ENCODE measurements at places on chromosomes 4 and X. TPM values are rescaled to one million over a fixed set of nuclear protein-coding genes. Genes with fewer than 3 reads are reported as not detected.
A peak's percentile ranks its signal among the peaks of the same experiment; 100 is the strongest.

DNA sequence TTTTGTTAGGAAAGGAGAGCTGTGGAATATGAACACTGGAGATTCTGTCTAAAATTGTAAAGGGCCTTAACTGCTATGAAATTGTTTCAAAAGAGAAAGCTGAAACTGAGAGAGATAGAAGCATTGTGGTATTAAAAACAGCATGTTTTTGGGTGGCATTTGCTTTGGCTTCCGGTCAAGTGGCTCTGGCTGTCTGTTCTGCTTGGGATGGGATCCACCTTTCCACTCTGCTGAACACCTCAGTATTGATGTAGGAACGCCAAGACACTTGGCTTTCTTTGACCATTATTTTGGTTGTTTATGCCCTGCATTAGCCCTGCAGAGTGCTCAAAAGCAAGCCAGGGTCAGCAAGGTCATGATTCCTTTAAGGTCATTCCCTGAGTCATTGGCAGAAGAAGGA is 199.7 kb downstream of the SLC4A4 start:
- H3K4me3 ChIP-seq: no peak overlapping the region
- no peaks in the 10 kb centered on the region for H3K27me3 ChIP-seq
- no peak for ATAC-seq

GRCh38 chr4:82561786-82562563 is at the start of gene TMEM150C:
Gene TMEM150C, minus strand, starts transcription at chr4:82561988. Its CDS starts 57,331 bp downstream, at chr4:82504657.
- peaks cover 10% of the 10 kb centered on the region for H3K4me1 ChIP-seq
- H3K4me3 ChIP-seq: peak within 1 kb of the TSS; percentile 80
- no peak within 1 kb of the TSS for H3K27ac ChIP-seq

- no peaks in the 10 kb centered on the region for H3K36me3 ChIP-seq
- ATAC-seq: no peak
- peak overlapping the region; percentile 18 for H3K4me3 ChIP-seq
- H3K27me3 ChIP-seq: no peaks in the 10 kb centered on the region
- no peaks in the 10 kb centered on the region for H3K4me1 ChIP-seq
These were observed 66.4 kb upstream of the GPR174 start for GRCh38 chrX:79078114-79078513.

GRCh38 chr4:42488554-42488953 is 91.3 kb downstream of the SHISA3 start:
- no peak overlapping the region for H3K27ac ChIP-seq
- H3K36me3 ChIP-seq: peaks cover 48% of the 10 kb centered on the region
- ATAC-seq: no peak
- peaks cover 10% of the 10 kb centered on the region for H3K4me1 ChIP-seq
- H3K4me3 ChIP-seq: no peak overlapping the region
- no peaks in the 10 kb centered on the region for H3K27me3 ChIP-seq

DNA sequence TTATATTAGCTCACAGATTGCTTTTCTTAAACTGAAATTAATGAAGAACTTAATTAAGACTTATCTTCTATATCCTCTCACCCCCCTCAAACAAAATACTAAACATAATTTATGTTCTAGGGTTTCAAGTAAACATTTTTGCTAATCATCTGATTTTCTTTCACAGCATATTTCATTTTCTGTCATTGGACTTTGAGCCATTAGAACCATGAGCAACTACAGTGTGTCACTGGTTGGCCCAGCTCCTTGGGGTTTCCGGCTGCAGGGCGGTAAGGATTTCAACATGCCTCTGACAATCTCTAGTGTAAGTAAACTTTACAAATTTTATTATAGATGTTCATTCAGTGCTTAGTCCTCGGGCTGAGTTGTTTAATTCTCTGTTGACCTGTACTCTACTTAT is 3.3 kb downstream of the PDLIM5 start:
- H3K27me3 ChIP-seq: no peaks in the 10 kb centered on the region
- H3K36me3 ChIP-seq: peaks cover 16% of the 10 kb centered on the region
- peaks cover 14% of the 10 kb centered on the region for H3K4me1 ChIP-seq
- no peak for ATAC-seq
- H3K4me3 ChIP-seq: no peak overlapping the region

GRCh38 chr4:54677853-54678650 is 20.3 kb downstream of the KIT start:
- no peak for ATAC-seq
- no peaks in the 10 kb centered on the region for H3K4me1 ChIP-seq
- no peaks in the 10 kb centered on the region for H3K36me3 ChIP-seq
- H3K27me3 ChIP-seq: no peaks in the 10 kb centered on the region
- no peak overlapping the region for H3K4me3 ChIP-seq
- H3K27ac ChIP-seq: no peak overlapping the region

DNA sequence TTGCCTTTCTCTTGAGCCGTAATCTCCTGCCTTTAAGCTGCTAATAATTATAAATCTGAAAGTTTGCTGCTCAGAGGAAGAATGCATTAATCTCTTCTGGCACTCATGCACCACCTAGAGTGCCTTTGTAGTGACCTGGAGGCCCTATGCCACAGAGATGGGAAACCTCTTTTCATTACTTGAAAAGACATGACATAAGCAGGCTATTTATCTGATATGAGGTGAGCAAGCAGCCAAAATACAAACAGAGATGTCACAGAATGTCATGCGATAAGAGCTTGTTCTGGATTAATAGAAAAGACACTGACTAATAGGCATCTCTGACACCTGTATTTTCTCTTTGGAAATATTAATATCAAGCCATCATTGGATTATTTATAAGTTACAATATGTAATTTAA is 42.3 kb downstream of the GABRB1 start:
- no peak for ATAC-seq
- no peaks in the 10 kb centered on the region for H3K4me1 ChIP-seq
- no peak overlapping the region for H3K27ac ChIP-seq
- H3K36me3 ChIP-seq: no peaks in the 10 kb centered on the region
- no peak overlapping the region for H3K4me3 ChIP-seq
- peaks cover 13% of the 10 kb centered on the region for H3K27me3 ChIP-seq

GRCh38 chr4:114782415-114783214 is 184.0 kb downstream of the UGT8 start:
- ATAC-seq: no peak
- no peaks in the 10 kb centered on the region for H3K4me1 ChIP-seq
- no peak overlapping the region for H3K27ac ChIP-seq
- peaks cover 15% of the 10 kb centered on the region for H3K27me3 ChIP-seq

DNA sequence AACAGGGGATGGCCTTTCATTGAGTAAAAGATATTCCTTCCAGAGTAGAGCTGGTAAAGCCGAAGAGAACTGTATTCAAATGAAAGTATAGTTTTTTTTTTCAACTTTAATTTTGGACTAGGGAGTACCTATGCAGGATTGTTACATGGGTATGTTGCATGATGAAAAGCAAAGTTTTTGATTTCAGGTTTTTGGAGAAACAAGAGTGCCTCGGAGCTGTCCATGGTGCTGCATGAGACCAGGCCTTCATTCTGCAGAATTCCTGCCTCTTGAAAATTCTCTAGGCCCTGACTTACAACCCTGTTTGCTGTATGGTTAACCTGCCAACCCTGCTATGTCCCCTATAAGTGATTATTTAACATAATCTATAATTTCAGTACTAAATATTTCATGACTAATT is 1065.7 kb upstream of the FTHL17 start:
- H3K36me3 ChIP-seq: no peaks in the 10 kb centered on the region
- no peak overlapping the region for H3K4me3 ChIP-seq
- H3K27ac ChIP-seq: no peak overlapping the region

DNA sequence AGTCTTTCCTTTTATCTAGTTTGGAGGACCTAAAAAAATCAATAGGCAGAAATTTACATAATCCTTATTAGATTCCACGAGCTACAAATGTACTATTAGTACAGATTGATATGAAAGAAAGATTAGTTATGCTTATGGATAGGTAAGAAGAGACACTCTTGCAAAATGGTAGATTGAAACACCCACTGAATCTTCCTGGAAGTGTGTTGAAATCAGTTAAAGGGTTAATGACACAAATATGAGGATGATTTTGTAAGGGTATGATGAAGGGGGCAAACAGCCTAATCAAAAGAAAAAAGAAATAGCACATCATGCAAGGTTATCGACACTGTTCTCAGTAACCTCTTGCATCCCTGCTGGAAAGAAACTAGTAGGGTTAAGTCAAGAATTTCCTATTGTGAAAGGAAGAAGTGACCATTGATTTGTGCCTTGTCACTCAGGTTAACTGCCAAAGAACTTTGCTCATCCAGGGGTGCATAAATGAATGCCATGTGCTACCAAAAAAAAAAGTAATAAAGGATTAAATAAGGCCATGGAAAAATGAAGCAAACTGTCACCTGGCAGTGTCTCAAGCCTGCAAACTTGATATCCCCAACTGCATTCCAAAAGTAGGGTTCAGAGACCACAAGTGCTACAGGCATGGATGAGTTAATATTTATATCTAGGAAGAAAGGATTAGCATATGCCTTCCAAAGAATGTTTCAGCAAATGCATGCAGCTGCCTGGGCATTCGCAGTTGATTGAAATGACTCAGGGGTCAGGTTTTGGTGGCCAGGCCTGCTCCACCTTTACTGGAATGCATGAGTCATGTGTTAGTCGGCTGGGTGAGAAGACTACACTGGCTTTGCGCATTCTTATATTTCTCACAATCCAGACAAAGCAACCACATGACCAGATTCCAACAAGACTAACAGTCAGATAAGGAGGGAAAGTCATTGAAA is 78.3 kb upstream of the ATXN3L start:
- no peak overlapping the region for H3K4me3 ChIP-seq
- ATAC-seq: peak; percentile 98
- no peaks in the 10 kb centered on the region for H3K27me3 ChIP-seq
- no peaks in the 10 kb centered on the region for H3K36me3 ChIP-seq

GRCh38 chr4:153513596-153513995 is 47.4 kb downstream of the TMEM131L start:
- H3K27ac ChIP-seq: peak overlapping the region; percentile 67
- peaks cover 40% of the 10 kb centered on the region for H3K4me1 ChIP-seq
- peak; percentile 64 for ATAC-seq
- H3K4me3 ChIP-seq: peak overlapping the region; percentile 37
- peaks cover 38% of the 10 kb centered on the region for H3K36me3 ChIP-seq

GRCh38 chrX:118807151-118808017 is 16.2 kb upstream of the ZCCHC12 start:
- H3K27me3 ChIP-seq: peaks cover 16% of the 10 kb centered on the region
- no peak overlapping the region for H3K27ac ChIP-seq
- no peaks in the 10 kb centered on the region for H3K36me3 ChIP-seq
- no peak overlapping the region for H3K4me3 ChIP-seq
- H3K4me1 ChIP-seq: no peaks in the 10 kb centered on the region

- no peak overlapping the region for H3K4me3 ChIP-seq
- no peak overlapping the region for H3K27ac ChIP-seq
- ATAC-seq: no peak
- H3K36me3 ChIP-seq: no peaks in the 10 kb centered on the region
These were observed 19.6 kb downstream of the IL13RA2 start for GRCh38 chrX:114997779-114998178.

Gene TLR6
- 2.7 TPM for total RNA-seq

Gene DKK2
- total RNA-seq: 0.19 TPM

Gene RAB39B
- 10.2 TPM for total RNA-seq

Gene INPP4B
- 53.9 TPM for total RNA-seq

Gene CLGN
- total RNA-seq: 0.08 TPM

Gene RASSF6
- 0.09 TPM for total RNA-seq

Gene ITM2A
- 97.8 TPM for total RNA-seq
